T-cell (primary cell): ENCODE measurements at places on chromosomes 11 and 22.

- no peak for DNase-seq
Measured at GRCh38 chr11:75770102-75770501, 1.5 kb downstream of the DGAT2 start.

GRCh38 chr11:60307507-60308195 lies 19.4 kb upstream of the MS4A6E start:
- no peak for DNase-seq

DNA sequence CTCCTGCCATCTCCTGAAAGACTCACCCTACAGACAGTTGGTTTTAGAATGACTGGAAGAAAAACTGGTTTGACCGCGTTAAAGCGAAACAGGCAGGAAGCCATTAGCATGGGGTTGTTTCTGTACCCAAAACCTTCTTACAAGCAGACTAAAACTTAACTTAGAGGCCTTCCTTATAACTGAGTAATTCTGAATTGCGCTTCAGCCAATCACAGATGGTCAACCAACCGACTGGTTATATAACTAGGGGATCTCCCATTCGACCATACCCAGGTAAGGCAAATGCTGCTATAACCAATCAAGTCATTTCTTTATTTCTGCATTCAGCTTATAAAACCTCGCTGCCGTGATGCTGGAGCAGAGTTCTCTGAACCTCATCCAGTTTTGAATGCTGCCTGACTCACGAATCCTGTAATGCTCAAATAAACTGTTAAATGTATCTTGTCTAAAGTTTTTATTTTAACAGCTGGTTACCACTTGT lies 87.8 kb upstream of the DRD2 start:
- no peak for DNase-seq

DNA sequence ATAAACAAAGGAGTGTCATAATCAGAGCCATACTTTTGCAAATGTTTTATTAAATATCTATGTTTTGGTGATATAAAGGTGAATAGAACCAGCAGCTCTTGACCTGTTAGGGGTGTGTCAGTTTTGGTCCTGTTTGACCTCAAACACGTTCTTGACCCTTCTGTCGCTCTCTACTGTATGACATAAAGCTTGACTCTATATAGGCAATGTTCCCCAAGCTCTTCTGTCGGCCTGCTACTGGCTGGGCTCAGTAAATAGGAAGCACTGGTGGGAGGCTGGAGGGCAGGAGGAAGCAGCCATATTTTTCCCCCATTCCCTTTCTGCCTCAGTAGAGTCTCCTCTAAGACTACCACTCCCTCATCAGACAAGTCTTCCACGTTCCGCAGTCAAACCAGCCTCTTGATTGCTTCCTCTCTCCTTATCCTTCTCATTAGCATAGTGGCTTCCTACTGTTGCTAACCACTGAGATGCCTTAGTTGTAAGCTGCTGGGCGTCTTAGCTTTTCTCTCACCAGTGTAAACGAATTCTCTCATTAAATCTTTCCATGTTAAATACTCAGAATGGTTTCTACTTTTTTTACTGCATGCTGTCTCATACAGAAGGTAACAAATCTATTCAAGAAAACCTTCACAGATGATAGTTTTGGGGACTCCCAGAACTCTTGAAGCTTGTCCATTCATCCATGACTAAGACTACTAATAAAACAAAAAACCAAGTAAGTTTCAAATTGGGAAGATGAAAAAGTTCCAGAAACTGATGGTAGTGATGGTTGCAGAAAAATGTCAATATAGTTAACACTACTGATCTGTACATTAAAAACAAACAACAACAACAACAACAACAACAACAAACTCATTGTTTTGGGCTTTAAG lies 3.3 kb downstream of the NPAT start:
- no peak for DNase-seq

GRCh38 chr11:69703768-69704507 lies at the start of gene FGF19:
TSS of gene FGF19 (minus strand) at chr11:69704022. CDS start at chr11:69703876, 146 bp downstream.
- DNase-seq, result no peak

DNA sequence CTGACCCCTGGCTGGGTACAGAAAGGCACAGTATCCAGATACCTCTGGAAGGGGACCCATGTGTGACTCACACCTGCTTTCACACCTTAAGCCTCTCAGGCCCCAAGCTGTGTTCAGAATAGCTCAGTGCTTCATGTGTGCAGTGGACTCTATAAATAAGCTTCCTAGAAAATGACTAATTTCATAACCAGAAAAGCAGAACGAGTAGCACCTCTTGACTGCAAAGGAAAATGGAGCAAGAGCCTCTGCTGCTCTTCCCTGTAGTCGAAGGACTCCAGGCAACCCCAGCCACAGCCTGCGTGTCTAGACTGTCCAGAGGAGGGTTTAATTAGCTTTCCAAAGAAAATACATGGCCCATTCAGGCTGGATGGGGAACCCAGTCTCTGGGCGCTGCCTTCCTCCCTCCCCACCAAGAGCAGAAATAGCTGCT lies 23.1 kb downstream of the PTPN5 start:
- DNase-seq, result no peak

DNA sequence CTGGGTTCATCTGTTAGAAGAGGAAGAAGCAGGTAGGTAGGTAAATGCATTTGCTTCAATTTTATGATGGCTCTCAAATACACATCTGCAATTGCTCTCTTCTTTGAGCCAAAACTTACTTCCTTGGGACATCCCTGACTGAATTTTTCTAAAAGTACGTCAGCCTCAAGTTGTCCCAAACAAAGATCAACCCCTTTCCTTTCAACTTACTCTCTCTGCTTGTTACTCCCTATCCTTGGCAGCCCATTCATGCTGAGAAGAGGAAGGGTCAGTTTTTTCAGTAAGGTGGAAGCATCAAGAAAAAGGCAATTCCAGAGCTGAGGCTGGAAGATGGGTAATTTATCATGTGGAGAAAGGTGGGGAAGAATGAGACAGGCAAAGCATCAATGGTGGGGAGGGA lies 111.2 kb downstream of the LRRC32 start:
- DNase-seq, result no peak

DNA sequence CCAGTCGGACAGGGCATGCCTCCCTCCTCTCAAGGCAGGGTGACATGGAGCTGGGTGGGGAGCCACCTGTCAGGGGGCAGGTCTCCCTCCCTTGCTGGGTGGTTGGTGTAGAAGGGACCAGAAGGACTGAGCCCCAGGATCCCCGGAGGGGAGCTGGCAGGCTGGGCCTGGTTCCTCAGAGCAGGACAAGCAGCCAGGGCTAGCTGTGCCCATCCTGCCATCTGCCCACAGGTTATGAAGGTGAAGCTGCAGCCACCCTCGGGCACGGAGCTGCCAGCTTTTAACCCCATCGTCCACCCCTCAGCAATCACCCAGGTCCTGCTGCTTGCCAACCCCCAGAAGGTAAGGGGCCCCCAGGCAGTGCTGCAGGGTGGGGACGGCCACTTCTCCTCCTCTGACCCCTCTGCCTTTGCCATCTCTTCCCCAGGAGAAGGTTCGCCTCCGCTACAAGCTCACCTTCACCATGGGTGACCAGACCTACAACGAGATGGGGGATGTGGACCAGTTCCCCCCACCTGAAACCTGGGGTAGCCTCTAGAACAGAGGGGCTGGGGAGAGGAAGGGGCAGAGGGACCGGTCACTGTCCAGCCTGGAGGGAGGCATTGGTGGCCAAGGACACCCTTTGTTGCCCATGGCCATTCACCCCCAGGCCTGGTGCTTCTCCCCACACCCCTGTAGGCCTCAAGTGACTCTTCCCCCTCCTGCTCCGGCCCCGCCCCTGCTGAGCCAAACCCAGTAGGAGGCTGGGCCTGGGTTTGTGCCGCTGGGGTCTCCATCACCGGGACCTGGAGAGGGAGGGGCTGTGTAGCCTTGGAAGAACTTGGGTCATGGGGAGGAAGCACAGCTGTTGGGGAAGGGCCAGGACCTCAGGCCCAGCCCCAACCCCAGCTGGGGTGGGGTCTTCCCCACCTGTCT lies 7.0 kb upstream of the SH3BP1 start:
- DNase-seq, result no peak

DNA sequence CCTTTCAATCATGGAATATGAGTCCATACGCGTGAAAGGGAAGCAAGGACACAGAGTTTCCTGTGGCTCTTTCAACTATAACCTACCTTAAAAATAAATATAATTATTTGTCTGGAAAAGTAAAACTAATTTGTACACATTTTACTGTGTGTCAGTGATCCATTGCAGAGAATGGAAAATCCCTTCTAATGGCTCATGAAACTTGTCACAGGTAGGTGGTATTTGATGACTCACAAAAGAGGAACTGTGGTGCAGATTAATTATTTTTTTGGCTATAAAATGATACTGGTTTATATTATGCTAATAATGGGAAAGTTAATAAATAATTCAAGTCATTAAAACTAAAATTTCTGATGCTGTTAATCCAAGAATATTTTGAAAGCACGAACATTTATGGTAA lies 792.2 kb downstream of the METTL15 start:
- no peak for DNase-seq

- DNase-seq, result no peak
Measured at GRCh38 chr11:64173616-64174355, 7.9 kb upstream of the MACROD1 start.

- DNase-seq, result no peak
Measured at GRCh38 chr11:66346476-66347424, 679 bp downstream of the B4GAT1 start.

DNA sequence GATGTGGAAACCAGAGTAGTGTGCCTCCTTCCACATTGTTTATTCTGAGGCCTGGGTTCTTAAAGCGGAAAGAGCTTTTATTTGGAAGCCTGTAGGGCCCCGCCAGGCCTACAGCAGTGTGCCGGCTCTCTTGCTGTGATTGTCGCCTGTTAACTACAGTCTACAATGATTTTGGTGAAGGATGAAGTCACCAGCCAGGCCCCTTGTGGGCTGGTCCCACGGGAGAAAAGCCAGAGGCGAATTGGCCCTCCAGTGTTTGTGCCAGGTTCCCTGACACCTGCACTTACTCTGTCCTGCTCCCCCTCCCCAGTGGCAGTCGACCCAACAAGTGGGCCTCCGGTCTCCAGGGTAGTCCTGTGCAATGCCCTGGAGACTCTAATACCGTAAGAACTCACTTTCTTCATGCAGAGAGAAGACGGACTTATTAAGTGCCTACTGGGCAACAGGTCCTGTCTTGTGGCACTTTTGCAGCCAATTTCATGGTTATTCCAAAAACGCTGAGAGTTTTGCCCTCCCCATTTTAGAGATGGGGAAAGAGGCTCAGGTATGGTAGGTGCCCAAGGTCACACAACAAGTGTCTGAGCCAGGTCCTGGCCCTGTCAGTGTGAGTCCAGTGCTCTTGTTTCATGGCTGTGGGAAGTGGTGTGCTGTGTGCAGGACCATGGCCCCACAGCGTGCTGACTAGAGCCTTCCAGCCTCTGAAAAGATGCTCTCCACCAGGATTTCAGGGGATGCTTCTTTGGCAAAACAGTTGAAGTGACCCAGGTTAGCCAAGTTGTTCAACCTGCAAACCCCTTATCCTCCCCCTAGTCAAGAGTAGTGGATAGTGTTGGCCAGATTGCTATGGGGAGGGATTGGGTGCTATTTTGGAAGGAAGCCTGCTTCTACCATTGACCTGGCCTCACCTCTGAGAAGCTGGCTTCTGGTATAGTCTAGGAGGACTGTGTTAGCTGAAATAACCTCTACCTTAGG lies 1.4 kb downstream of the MICAL2 start:
- no peak for DNase-seq

- DNase-seq, result no peak
Measured at GRCh38 chr11:79236541-79236971, 204.3 kb downstream of the TENM4 start.

- DNase-seq, result no peak
Measured at GRCh38 chr22:44622147-44622427, 79.9 kb upstream of the PRR5 start.

DNA sequence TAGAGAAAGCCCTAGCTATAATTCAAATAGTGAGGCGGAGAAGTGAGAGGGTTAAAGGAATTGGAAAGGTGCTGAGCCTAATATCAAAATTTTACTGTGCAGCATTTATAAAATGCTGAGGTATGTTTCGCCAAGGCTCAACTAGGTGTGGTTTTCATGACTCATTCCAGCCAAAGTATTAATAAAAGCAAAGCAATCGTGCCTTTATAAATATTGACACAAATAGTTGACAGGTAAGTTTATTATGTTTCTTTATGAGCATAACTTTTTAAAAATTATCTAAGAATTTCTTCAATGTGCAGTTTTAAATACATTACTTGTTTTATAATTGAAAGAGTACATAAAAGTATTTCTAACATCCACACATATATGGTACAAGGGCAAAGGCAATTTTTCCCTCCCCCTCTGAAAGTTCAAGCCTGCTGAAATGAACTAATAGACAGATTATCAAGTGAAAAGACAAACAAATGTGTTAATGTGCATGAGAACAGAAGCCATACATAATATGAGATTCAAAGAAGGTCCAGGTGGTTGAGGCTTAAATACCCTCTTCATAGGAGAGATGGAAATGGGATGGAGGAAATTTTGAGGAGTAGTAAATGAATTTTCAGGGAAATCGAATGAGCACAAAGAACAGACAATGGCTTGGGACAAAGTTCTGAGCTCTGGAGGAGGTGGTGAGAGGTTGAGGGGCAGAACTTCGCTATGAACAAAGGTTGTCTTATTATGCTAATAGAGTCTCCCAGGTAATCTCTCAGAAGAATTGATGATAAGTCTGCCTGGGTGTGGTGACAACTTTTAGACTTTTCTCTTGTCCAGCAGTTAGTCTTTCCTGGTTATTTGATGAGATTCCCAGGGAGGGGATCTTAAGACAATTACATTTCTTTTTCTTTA lies 326.5 kb downstream of the BUD13 start:
- DNase-seq, result no peak

GRCh38 chr11:126992065-126992803 lies 8.3 kb downstream of the KIRREL3 start:
- no peak for DNase-seq

DNA sequence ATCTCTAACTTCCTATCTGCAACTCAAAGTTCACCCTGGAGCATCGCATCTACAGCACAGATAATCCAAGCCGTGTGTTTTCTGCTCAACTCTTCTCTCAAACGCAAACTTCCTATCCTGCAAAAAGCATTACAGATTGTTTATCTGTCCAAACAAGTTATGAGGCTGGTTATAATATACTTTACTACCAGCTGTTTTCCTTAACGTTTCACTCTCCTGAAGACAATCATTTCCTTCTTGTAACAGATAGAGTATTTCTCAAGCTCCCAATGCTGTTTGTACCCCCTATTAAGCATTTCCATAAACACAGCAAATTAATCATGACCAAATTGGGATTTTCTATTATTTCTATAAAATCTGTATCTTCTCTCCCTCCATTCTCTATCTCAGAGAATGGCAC lies 84.7 kb downstream of the SBF2 start:
- DNase-seq, result no peak

GRCh38 chr11:115942011-115942410 lies 437.8 kb upstream of the CADM1 start:
- DNase-seq, result no peak

- DNase-seq, result no peak
Measured at GRCh38 chr22:36976606-36977005, 42.6 kb downstream of the TST start.

- no peak for DNase-seq
Measured at GRCh38 chr22:44209343-44209742, 28.6 kb downstream of the PARVG start.

- peak; percentile 67 for DNase-seq
Measured at GRCh38 chr11:117986981-117987574, 884 bp downstream of the IL10RA start.

- no peak for DNase-seq
Measured at GRCh38 chr22:37048133-37048532, 3.4 kb upstream of the KCTD17 start.
